ENCODE measurements at places on chromosomes 6 and 20. TPM values are rescaled to one million over a fixed set of nuclear protein-coding genes. Genes with fewer than 3 reads are reported as not detected.

Gene SLC24A3
- 6.1 TPM for total RNA-seq

Gene CLPSL1
- not detected for total RNA-seq

Gene MTFR2
- total RNA-seq, result 4.5 TPM

Gene SLC12A5
- not detected for total RNA-seq

Gene BNIP5
- not detected for total RNA-seq

Gene RBBP8NL
- total RNA-seq, result not detected

Gene HSPA12B
- total RNA-seq, result not detected

Gene ADGRB3
- total RNA-seq, result not detected

Gene FOXF2
- total RNA-seq, result not detected

Gene ZNF311
- total RNA-seq, result 0.10 TPM

Gene AVP
- total RNA-seq, result not detected

Gene RNF217
- 4.9 TPM for total RNA-seq

Gene C6orf15
- total RNA-seq, result not detected

Gene TBXT
- total RNA-seq, result not detected

Gene POU5F1
- not detected for total RNA-seq

Gene TGM2
- total RNA-seq, result 0.76 TPM

Gene DEFB132
- total RNA-seq, result not detected

Measured in T-helper 17 cell (primary cell).